K562 (cell line): ENCODE measurements at places on chromosomes 6 and 20. TPM values are rescaled to one million over a fixed set of nuclear protein-coding genes. Genes with fewer than 3 reads are reported as not detected.

Gene ZNF391
- 5.7 and 5.8 TPM in 2 replicates for total RNA-seq

Gene OOEP
- total RNA-seq: not detected in 2 replicates

Gene LCA5
- total RNA-seq: 2.2 TPM in 2 replicates

Gene ENPP5
- not detected in 2 replicates for total RNA-seq

Gene CTAGE9
- not detected in 2 replicates for total RNA-seq

Gene TUBB1
- 1.9 and 3.9 TPM in 2 replicates for total RNA-seq

Gene CAGE1
- total RNA-seq: 0.11 and 0.33 TPM in 2 replicates

Gene IL17A
- not detected in 2 replicates for total RNA-seq

Gene NECAB3
- total RNA-seq: 57.1 and 57.8 TPM in 2 replicates
